ENCODE measurements at places on chromosomes 16 and 17.
A peak's percentile ranks its signal among the peaks of the same experiment; 100 is the strongest.

GRCh38 chr16:11017499-11017898 is 73.1 kb downstream of the CLEC16A start:
- DNase-seq = no peak

- DNase-seq = no peak
Measured at GRCh38 chr16:23965137-23965733, 129.5 kb downstream of the PRKCB start.

GRCh38 chr17:75366432-75366831 is 39.0 kb downstream of the GRB2 start:
- no peak for DNase-seq

DNA sequence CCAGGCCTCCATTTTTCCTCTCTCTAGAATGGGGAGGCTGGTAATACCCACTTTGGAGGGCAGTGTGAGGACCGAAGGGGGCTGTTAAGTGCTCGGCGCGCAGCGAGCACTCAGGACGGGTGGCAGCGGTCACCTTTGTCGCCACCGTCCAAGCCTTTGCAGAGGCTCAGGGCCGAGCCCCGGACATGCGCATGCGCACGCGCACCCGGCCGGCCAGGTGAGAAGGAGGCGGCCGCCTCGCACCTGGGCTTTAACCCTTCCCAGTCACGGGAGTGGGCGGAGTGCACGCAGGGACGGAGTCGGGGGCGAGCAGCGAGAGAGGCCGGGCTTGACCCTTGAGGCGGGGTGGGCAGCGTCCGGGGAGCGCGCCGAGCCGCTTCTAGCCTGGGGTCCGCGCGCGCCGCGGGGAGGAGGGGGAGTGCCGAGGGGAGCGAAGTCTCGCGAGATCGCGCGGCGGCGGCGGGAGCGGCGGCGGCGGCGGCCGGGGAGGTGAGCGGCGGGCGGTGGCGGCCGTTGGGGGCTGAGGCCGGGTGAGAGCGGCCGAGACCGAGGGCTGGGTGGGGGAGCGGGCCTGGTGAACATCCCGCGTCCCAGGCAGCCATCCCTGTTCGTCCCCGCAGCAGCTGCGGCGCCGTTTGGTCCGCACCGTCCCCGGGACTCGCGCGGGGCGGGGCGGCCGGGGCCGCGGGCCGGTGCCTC is at the start of gene MRTFB:
Gene MRTFB (plus strand): TSS at position 443 of the 699 bp plus-strand sequence. CDS start 69,288 bp downstream, outside the sequence.
- DNase-seq = peak; percentile 80

DNA sequence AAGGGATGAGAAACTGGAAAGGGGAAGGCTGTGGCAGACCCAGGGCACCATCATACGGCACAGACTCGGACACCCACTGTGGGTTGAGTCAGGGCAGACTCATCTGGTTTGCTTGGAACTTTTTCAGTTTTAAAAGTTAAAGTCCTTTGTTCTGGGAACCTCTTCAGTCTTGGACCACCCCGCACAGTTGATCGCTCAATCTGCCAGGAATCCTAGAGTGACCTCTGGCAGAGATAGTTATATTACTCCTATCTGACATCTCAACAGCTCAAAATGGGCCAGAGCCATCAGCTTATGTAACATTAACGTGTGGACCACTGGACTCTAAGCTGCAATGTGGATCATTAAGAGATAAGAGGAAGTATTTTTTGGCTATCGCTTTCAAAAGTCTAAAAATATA is 164.3 kb downstream of the ABCA8 start:
- no peak for DNase-seq

- DNase-seq = no peak
Measured at GRCh38 chr16:72024862-72025382, 16.4 kb downstream of the DHODH start.

DNA sequence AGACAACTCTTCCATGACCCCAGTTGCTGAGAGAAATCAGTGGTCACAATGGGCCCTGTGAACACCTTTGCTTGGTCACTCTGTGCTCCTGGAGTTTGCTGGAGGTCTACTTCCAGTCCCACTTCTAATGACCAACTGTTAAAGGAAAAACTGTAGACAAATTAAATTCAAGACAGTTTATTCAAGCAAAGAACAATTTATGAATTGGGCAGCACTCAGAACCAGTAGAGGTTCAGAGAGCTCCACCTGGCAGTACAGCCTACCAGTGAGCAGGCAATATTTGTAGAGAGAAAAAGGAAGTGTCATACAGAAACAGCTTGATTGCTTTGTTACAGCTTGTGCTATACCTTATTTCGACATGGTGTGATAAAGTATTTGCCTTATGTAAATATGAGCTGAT is 116.5 kb downstream of the HS3ST3B1 start:
- DNase-seq = no peak

GRCh38 chr17:62761884-62762283 is 46.2 kb downstream of the MARCHF10 start:
- DNase-seq = no peak

- no peak for DNase-seq
Measured at GRCh38 chr16:88316941-88317612, 65.7 kb upstream of the ZNF469 start.

GRCh38 chr16:72173997-72174396 is 2.0 kb upstream of the PMFBP1 start:
- DNase-seq = no peak

DNA sequence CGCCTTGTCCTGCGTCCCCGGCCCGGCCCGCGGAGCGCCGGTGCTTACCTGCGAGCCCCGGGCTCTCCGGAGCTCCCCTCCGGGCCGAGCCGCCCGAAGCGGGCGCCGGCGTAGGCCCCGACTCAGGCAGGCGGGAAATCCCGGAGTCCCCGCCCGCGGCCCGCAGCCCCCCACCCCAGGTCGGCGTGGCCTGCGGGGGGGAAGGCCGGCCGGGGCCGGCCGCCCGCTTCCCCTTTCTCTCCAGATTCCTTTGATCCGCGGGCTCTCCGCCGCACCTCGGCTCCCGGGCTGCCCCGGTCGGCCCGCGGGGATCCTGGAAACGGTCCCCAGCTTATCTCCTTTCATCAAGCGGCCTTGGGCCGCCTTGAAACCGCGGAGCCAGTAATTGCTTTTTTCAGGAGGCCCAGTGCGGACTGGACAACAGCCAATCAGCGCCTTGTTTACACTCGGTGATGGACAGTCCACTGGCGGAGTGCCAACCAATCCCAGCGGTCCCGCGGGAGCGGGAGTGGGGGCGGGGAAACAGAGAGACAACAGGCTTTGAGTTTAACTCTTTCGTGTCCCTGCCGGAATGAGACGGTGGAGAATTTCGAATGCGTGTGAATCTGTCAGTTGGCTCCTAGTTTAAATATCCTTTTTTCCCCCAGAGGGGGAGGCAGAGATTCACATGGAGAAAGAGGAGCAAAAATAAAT is 1.4 kb upstream of the BAHCC1 start:
- peak; percentile 99 for DNase-seq

GRCh38 chr17:5591966-5592365 is 7.7 kb upstream of the NLRP1 start:
- no peak for DNase-seq

GRCh38 chr17:17792551-17793377 is 44.0 kb downstream of the SREBF1 start:
- peak; percentile 66 for DNase-seq

GRCh38 chr17:40341808-40342503 is 22.6 kb downstream of the GJD3 start:
- DNase-seq = peak; percentile 70

DNA sequence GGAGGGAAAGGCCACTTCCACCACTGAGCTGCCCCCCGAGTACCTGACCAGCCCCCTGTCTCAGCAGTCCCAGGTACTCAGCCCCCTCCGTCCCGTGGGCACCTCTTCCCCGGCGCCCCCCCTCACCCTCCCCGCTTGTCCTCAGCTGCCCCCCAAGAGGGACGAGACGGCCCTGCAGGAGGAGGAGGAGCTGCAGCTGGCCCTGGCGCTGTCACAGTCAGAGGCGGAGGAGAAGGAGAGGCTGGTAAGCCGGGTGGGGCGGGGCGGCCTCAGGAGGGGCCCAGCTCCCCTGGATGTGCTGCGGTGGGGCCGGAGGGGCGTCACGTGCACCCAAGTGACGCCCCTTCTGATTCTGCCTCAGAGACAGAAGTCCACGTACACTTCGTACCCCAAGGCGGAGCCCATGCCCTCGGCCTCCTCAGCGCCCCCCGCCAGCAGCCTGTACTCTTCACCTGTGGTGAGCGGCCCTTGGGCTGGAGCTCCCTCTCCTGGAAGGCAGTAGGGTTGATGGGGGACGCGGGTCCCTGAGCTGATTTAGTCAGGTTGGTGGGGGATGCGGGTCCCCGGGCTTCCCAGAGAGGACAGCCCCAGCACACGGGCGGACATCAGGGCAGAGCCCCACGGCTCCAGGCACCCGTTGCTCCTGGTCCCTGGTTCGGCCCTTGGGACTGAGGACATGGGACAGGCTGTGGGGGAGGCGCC is 9.5 kb upstream of the MRPL12 start:
- no peak for DNase-seq

- DNase-seq = no peak
Measured at GRCh38 chr16:22229889-22230288, 23.8 kb downstream of the EEF2K start.
